Sciatic nerve (tissue), 2 donors: ENCODE measurements at places on chromosomes 11 and 22.
A peak's percentile ranks its signal among the peaks of the same experiment; 100 is the strongest.

DNA sequence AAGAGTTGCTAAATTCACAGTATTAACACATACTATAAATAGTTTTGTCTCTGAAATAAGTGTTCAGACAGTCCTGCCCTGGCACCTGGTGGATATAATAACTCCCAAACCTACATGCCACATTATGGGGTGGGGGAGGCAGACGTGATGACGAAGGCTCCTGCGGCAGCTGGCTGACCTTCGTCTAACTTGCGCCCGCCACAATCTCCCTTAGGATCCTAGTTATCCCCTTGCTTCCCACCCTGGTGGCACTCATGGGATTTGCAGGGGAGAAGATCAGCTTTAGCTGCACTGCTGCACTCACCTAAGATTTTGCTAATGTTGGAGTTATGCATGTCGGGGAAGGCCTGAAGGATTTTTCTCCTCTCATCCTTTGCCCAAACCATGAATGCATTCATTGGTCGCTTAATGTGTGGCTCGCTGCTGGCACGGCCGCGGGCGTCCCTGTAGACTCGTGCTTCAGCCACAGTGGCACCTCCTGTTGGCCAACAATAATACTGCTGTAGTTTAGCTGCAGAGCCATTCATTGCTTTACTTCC is 367.6 kb downstream of the SOX6 start:
- no peak for DNase-seq

- DNase-seq = no peak
Measured at GRCh38 chr11:24872651-24873311, 375.9 kb downstream of the LUZP2 start.

DNA sequence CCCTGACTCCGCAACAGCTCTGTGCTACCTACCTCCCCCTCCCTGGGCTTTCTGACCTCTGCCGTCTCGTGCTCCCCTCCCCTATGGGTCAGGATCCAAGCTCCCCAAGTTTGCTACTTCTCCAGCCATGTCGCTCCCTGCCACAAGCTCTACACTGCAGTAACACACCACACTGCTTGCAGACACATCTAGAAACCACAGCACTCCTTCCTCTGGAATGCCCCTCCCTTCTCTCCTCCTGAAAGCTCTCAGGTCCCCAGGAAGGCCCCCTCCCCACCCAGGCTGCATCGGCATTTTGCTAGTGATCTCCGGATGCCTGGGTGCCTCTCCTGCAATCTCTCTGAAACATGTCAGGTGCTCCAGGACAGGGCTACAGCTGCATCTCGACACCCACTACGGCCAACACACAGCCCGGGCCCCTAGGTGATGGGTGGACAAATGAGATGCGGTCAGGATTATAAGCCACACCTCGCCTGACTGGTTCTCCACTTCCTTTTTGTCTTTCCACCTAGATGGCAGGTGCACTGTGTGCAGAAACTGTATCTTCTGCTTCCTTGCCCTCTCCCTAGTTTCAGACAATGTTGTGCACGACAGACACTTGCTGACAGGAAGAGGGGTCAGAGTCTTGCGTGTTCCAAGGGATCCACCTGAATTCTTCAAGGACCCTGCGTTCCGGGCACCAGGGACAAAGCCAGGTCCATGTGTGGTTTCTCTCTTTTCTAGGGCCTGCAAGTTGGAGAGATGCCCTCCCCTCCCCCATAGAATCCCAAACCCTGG is 22.9 kb downstream of the RPUSD4 start:
- DNase-seq = no peak

DNA sequence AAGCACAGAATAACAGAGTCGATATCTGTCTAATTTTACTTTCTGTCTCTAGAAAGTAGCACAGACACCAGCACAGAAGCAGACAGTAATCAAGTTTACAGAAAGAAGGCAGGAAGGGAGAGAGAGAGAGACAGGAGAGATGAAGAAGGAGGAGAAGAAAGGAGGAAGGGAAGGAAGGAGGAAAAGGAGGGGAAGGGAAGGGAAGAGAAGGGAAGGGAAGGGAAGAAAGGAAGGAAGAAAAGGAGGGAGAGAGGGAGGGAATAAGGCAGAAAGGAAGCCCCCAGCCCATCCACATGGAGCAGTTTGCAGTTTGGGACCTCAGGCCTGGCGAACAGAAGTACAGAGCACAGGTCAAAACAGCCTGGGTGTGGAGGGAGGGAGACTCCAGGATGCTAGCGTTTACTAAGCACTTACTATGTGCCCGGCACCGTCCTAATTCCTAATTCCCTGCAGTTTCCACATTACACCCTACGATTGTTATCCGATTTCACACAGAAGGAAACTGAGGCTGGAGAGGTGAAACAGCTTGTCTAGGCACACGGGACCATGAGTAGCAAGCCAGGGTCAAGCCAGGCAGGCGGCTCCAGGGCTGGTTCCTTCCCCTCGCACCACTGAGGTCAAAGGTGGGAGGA is 46.0 kb upstream of the WNT7B start:
- no peak for DNase-seq

DNA sequence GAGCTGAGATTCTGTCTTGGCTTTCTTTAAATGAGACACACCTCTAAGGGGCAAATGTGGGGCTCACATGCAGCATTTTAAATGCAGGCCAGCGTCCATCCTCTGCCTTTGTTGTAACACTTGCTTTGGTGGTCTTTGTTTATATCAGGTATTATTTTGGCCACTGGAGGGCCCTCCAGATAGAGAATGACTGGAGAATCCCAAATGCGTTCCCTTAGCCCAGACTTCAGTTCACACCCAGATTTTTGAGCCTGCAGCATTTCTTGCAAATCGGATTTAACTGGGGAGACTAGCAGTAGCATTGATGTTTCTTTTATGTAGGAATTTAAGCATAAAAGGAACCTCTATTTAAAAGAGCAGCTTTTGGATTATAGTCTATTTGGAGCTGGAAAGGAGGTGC is 200.2 kb upstream of the SORL1-AS1 start:
- no peak for DNase-seq

- DNase-seq = no peak
Measured at GRCh38 chr22:42945736-42946135, 69.2 kb downstream of the PACSIN2 start.

GRCh38 chr11:35838071-35838470 is 105.8 kb upstream of the LDLRAD3 start:
- no peak for DNase-seq

GRCh38 chr22:25007444-25008106 is 55.1 kb downstream of the KIAA1671 start:
- no peak for DNase-seq

DNA sequence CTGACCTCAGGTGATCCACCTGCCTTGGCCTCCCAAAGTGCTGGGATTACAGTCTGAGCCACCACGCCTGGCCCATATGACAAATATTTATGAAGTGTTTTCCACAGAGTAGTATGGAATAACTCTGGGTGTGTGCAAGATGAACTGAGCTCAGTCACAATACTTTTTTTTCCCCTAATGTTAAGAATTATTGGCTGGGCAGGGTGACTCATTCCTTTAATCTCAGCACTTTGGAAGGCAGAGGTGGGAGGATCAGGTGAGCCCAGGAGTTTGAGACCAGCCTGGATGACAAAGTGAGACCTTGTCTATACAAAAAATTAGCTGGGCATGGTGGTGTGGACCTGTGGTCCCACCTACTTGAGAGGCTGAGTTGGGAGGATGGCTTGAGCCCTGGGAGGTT is 6.4 kb downstream of the PTPRJ start:
- no peak for DNase-seq

DNA sequence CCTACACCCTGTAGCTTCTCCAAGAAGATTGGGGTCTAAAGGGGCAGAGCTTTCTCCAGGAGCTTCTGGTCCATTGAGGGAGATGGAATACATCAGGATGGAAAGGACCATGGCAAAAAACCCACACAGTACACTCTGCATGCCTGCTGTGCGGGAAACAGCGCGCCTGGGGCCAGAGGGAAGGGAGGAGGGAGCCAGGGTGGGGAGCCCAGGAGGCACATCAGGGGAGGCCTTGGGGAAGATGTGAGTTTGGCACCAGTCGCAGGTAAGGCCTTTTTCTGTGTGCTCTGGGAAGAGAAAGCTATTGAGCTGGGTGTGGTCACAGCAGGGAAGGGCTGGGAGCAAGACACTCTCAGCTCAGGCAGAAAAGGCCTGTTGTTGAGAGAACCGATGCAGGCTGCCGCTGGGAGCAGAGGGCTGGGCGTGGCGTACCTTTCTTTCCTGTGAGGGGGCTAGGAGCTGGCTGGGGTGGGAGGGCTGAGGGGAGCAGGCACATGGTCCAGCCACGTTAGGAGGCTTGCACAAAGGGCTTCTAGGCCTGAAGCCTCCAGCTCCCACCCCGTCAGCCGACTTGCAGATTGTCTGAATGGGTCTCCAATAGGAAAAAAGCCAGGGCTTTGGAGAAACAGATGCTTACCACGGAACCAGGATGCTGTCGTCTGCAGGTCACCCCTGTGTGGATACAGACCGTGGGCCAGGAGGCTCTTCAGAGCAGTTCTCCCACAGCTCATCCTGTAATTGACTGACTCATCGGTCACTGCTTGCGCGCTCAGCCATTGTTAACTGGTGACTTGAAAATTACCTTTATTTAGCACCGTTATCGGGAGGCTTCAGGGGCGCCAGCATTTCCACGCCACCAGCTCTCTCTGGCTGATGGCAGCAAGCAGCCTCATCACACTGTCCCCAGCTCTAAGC is 237.3 kb downstream of the ST3GAL4 start:
- DNase-seq = no peak

- DNase-seq = no peak
Measured at GRCh38 chr11:68904248-68904847, 657 bp downstream of the IGHMBP2 start.

DNA sequence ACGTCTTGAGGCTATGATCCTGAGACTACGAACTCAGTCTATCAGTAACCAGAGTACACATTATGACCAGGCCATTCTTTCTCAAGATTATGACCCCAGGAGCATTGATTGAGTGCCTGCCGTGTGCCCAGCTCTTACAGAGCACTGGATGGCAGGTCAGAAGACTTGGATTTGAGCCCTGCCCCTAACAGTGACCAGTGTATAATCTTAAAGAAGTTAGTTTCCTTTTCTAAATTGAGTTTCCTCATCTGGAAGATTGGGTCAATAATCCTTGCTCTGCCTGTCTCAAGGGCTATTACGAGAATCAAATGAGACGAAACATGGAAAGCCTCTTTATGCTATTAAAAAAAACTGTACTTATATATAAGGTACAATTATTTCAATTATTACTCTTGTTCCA is 38.2 kb downstream of the SLCO2B1 start:
- DNase-seq = no peak

DNA sequence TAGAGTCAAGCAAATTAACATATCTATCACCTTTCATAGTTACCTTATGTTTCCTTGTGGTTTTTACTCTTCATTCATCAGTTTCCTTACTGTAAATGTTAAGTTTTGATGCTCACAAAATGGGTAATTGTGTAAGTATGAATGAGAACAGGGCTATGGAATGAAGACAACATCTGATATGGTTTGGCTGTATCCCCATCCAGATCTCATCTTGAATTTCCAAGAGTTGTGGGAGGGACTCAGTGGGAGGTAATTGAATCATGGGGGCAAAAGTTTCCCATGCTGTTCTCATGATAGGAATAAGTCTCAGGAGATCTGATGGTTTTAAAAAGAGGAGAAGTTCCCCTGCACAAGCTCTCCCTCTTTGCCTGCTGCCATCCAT is 107.6 kb downstream of the CCDC34 start:
- DNase-seq = no peak

- no peak for DNase-seq
Measured at GRCh38 chr11:97506076-97506759, 1116.4 kb downstream of the JRKL start.

GRCh38 chr11:22681281-22681812 is 14.9 kb downstream of the GAS2 start:
- no peak for DNase-seq

- no peak for DNase-seq
Measured at GRCh38 chr11:125148743-125149142, 15.8 kb upstream of the PKNOX2 start.

DNA sequence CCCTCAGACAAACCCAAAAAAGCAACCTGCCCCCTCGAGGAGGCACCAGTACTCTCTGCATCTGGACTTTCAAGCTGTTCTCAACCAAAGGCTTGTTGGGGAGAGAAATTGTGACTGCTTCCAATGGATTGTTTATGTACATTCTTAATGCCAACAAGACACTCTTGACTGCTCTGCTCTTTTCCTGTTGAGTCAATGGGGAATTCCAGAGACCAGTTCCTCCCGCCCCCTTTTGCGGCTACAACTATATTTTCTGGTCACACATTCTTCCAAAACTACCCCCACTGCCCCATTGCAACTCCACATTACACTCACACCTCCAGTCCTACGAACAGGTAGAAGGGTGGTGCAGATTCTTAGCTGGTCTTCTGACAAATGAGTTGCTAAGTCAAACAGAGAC is 187.0 kb downstream of the DSCAML1 start:
- peak; percentile 2 for DNase-seq

DNA sequence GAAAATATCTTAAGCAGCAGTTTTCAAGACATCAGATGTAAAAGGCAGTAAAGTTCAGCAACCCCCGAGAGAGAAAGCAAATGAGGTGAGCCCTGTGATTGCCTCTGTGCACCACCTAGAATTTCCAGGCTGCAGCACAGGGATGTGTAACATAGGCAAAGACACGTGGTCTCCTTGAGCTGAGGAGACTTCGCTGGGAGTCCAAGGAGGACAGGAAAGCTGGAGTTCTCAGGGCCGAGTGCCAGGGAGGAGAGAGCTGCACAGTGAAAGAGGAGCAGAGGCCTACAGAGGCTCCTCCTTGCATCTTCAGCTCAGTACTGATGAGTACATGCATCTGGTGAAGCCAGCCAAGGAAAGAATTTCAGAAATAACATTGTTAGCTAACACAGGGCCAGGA is 17.6 kb upstream of the TOLLIP start:
- no peak for DNase-seq

GRCh38 chr22:29212743-29213142 is 7.0 kb downstream of the EMID1 start:
- no peak for DNase-seq

- DNase-seq = no peak
Measured at GRCh38 chr11:70667767-70668166, 269.4 kb downstream of the CTTN start.

- DNase-seq = peak; percentile 81
Measured at GRCh38 chr11:114257621-114258558, 38.3 kb upstream of the NNMT start.

GRCh38 chr22:17397756-17398547 is 28.7 kb downstream of the CECR2 start:
- no peak for DNase-seq
